ENCODE measurements at places on chromosomes 12 and 14.

GRCh38 chr14:37343307-37344094, 145.8 kb downstream of the MIPOL1 start:
- no peak for DNase-seq

GRCh38 chr14:31921721-31922120, 155.4 kb upstream of the ARHGAP5 start:
- DNase-seq = no peak

- DNase-seq = no peak
These were observed 76.6 kb upstream of the OSBPL8 start for GRCh38 chr12:76636121-76636692.

- DNase-seq = no peak
These were observed 79.4 kb downstream of the TMTC2 start for GRCh38 chr12:82765971-82766705.

DNA sequence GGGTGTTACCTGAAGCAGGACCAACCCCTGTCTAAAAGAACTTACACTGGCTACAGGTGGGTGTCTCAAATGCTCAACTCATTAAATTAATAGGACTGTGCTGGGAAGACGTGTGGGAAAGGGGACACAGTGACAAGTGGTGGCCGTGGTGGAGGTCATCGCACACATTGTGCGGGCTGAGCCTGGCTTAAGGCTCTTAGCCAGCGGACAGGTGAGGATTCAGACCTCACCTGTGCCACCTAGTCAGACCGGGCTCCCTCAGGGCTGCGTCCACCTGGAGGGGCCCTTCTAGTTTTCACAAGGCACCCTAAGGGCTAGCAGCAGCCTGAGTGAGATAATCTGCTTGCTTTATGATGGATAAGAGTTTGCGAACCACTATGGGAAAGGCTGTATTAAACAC, 125.2 kb upstream of the FKBP4 start:
- no peak for DNase-seq

DNA sequence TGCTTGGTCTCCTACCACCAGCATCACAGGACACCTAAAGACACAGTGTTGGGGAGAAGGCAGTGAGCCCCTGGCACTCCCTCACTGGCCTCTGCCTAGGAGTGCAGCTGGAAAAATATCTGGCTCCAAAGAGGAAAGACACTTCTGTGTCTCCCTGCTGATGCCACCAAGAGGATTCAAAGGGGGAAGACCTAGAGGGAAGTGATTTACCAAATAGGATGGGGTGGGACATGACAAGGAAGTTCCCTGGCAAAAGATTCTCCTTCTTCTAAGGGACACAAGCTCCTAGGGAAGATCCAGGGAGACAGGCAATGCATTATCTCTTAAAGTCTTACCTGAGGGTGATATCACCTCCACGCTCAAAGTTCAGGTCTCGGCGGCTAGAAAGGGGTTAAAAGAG, 6.1 kb downstream of the NDRG2 start:
- DNase-seq = no peak

Measured in effector CD4-positive, alpha-beta T cell (primary cell).